ENCODE measurements at places on chromosomes 7 and 10. TPM values are rescaled to one million over a fixed set of nuclear protein-coding genes. Genes with fewer than 3 reads are reported as not detected.

The SUN3 gene
- not detected for total RNA-seq

GRCh38 chr10:92696606-92697383 is 7.0 kb downstream of the HHEX start:
- no peak for DNase-seq

DNA sequence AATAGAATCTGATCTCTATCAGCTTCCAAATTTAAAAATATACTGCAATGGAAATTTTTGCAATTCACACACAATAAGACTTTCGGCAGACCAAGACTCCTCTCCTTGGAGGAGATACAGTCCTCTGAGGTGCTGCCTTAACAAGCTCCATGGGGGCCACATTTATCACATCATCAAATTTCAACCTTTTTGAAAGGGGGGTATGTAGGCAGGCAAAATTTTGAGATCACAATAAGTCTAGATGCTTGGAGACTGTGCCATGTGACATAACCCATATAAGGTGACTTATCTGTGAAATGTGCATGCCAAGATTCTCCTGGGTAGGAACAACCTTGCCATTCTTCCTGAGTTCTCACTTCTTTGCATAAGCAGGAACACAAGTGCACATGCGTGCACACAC is at the start of gene OR2A12:
Gene OR2A12, plus strand, starts transcription at position 301 of the 400 bp plus-strand sequence. CDS start 8,830 bp downstream, outside the sequence.
- DNase-seq = no peak

DNA sequence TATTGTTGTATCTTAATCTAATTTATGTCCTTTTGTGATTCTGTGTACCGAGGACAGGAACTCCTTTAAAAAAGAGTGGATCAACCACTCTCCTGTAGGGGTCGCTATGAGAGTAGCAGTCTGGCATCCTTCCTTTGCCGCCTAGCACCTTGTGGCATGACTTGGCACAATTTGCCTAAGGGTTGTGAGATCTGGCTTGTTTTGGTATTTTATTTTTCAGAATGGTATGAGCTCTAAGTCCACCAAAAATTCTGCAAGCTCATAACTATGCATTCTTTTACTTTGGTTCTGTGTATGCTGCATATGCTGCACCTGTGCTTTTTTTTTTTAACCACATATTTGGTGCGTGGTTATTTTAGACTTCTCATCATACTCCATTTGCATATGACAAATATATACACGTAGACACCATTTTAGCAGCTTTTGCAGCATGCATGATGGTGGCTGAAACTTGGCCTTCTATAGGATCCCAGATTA is 112.8 kb downstream of the CDK14 start:
- DNase-seq = no peak

- DNase-seq = no peak
Measured at GRCh38 chr10:131824371-131825149, 76.2 kb upstream of the PPP2R2D start.

- DNase-seq = no peak
Measured at GRCh38 chr7:78125884-78126283, 327.3 kb downstream of the PHTF2 start.
